ENCODE measurements at places on chromosomes 12 and 14.

DNA sequence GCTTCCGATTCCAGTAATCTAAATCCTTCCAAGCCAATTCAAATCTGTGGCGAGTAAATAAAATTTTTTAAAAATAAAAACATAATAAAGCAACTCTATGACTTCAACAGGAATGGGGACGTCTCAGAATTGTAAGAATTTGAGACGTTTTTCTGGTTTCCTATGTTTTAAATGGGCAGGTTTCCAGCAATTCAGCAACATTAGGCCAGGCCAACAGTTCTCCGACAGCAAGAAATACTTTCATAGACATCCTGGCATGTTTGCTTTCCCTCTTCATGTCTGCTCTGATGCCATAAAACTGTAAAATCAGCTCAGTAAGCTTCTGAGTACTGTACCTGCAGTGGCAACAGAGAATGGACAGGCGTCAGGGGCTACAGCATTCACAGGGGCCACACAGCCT is 35.8 kb upstream of the DICER1 start:
- DNase-seq: no peak

GRCh38 chr14:105182296-105183020 is 1.3 kb upstream of the NUDT14 start:
- no peak for DNase-seq

DNA sequence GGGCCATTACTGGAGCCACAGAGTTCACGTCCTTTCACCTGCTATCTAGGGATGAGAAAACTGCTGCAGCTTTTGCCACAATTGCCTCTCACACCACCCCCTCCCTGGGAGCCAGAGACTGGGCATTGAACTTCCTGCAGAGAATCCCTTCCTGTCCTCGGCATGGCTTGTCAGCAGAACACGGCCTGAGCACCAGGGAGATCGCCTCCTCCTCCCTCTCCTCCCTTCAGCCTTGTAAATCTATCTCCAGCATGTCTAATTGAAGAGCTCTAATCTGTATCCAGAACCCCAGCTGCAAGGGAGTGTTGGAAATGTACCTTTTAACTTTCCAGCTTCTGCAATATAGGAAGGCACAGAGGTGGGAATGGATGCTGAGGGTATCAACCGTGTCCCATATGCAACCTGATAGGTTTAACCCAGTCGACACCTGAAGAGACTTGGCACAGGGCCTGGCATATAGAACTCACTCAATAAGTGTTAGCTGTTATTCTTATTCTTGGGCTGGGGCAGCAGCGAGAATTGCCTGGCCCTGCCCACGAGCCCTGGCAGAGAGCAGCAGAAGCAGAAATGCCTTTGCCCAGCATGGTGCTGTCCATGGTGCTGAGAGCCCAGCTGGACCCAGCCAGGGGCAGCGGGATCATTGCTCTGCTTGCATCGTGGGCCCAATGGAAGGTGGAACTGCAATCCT is 26.8 kb downstream of the TMEM63C start:
- DNase-seq: peak; percentile 7

DNA sequence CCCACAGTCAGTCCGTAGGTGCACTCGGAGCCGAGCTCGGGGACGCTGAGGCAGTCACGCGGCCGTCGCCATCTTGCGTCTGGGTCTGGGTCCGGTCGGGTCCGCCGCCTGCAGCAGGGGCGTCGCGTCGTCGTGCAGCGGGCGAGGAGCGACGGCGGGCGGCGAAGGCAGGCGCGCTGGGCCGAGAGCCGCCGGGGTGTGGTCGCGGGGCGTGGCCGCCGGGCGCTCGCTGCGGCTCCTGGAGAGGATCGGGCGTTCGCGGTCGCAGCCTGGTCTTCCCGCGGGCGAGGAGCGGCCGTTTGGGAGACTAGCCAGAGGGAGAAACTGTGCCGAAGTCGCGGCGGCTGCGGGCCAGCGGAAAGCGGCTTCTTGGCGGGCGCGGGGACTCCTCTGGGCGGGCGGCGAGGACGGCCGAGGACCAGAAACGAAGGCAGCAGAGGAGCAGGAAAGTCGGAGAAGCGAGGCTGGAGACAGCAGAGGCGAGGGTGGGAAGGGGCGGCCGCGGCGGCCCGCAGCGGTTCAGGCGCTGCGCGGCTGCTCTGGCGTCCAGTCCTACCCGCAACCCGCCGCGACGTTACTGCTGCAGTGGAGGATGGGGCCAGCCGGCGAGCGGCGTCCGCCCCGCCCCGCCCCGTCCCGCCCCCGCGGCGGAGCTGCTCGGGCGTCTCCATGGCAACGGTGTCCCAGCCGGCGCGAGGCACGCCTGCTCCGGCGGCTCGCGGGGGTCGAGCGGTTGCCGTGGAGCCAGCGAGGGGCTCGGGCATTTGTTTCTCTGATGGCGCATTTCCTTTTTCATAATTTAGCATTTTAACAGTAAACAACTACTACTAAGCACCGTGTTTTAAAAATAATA is at the start of gene PNMA1:
Gene PNMA1 (minus strand): TSS at position 582 of the 853 bp plus-strand sequence. CDS start 745 bp downstream, outside the sequence.
- DNase-seq: peak; percentile 30

- DNase-seq: no peak
Observed at GRCh38 chr12:27431185-27431584, 15.4 kb upstream of the SMCO2 start.

- no peak for DNase-seq
Observed at GRCh38 chr14:91335191-91336092, 82.2 kb downstream of the CCDC88C start.

- no peak for DNase-seq
Observed at GRCh38 chr12:108989376-108989775, 31.5 kb downstream of the SVOP start.

DNA sequence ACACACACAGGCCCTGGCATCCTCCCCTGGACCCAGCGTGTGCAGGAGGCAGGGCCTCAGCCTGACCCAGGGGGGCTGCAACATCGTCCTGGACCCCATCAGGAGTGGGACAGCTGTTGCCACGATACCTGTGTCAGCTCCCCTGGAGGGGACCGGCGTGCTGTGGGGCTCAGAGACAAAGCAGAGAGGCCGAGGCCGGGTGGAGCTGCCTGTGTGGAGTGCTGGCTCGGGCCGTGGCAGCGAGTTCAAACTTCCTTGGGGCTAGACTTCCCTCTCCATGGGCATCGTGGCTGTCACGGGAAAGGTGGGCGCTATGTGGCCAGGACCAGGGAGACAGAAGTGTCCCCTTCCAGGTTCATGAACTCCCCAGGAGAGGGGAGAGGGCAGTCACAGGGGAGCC is 155.0 kb upstream of the SFSWAP start:
- DNase-seq: no peak

GRCh38 chr14:101173698-101174521 is 270.4 kb upstream of the RTL1 start:
- DNase-seq: no peak

DNA sequence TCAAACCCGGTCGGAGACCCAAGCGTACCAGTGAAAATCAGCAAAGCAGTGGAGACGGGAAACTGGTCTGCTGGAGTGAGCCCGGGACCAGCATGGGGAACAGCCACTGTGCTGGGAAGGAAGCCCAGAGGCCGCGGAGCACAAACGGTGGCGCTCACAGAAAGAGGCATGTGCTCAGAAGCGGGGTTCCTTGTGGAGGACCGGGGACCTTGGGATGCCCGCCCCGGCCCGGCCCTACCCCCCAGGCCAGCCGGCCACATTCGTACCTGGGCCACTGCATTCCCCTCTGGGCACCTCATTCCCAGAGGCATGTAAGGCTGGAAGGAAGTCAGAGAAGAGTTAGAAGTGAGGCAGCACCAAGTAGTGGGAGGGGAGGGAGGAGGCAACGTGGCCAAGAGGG is 79.3 kb downstream of the RFLNA start:
- no peak for DNase-seq

- no peak for DNase-seq
Observed at GRCh38 chr12:81365284-81365683, 287.4 kb downstream of the ACSS3 start.

- no peak for DNase-seq
Observed at GRCh38 chr12:110182281-110182680, 58.1 kb downstream of the IFT81 start.

DNA sequence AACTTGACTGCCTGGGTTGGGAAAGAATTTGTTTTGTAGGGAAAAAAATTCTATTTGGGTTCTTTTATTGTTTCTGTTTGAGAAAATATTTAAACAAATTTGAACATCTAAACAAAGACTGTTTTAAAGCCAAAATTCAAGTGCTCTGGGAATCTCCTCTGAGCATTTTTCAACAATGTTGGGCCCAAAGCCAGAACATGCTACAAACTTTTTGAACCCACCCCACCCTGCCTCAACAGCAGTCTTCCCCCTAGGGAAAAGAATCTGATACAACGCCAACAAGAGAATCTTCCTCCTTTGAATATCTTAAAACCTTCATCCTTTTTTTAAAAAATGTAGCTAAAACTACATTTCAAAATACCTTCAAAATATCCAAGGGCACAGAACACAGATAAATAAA is 20.4 kb upstream of the NID2 start:
- DNase-seq: no peak

DNA sequence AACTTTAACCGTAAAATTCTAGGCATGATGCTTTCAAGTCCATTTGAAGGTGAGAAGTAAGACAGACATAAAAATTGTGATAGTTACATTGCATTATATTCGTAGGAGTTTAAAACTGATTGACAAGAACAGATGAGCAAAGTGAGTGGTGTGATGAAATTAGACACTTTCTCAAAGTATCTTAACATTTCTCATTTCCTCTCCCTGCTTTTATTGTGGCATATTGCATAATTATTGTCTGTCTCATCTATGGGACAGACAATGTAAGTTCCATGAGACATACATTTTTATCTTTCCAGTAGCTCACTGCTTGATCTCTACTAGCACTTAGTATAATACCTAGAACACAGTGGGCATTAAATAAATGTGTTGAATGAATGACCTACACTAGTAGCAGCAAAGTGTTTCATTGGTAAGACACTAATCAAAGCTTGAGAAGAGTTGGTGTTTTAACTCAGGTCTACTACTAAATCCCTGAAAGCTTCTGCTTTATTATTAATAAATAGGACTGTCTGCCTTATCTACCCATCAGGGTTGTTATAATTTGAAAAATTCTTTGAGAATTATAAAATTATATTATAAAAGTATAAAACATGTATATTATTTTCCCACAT is 19.0 kb downstream of the A2M start:
- DNase-seq: no peak

DNA sequence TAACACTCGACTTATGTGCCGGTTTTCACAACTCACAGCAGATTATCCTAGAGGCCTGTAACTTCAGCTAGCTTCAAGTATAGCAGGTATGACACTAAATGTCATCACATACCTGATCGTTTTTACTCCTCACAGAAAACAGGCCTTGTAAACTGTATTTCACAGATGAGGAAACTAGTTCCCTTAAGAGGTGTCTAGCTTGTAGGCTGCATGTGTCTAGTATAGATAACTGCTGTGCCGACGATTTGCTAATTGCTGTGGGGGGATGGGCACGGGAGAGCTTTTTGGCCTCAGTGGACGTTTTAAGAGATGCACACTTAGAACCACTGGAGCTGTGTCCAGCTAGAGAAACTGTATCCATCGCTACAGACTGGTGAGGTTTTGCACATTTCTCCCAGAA is 78.8 kb downstream of the PAPOLA start:
- DNase-seq: no peak

- no peak for DNase-seq
Observed at GRCh38 chr14:100735271-100735670, 8.6 kb downstream of the DLK1 start.

DNA sequence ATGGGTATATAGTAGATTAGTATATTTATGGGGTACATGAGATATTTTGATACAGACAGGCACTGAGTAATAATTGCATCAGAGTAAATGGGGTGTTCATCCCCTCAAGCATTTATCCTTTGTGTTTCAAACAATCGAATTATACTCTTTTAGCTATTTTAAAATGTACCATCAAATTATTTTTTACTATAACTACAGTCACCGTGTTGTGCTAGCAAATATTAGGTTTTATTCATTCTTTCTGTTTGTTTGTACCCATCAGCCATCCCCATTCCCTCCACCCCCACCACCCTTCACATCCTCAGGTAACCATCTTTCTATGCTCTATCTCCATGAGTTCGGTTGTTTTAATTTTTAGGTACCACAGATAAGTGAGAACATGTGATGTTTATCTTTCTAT is 115.8 kb downstream of the NUBPL start:
- no peak for DNase-seq

- no peak for DNase-seq
Observed at GRCh38 chr14:61866932-61867920, 105.0 kb downstream of the SNAPC1 start.

DNA sequence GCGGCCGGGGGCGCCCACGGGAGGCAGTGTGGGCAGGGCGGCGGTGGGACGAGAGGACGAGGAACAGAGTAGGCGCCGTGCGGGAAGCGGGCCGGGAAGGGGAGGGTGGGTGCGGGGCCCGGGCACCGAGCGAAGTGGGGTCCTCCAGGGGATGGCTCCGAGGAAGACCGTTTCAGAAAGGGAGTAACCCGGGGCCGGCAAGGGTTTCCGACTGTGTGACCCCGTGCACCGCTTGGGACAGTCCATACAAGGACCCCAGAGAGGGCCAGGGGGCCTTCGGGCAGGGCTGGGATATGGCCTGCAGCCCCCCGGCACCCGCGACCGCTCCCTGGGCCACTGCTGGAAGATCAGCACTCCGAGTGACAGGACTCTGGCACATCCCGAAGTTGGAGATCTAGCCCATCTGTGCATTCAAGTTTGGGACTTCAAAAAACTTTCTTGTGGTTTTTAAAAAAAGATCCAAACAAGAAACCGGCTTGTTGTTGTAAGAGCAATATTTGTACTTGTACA is 448 bp downstream of the TSPAN9 start:
- DNase-seq: no peak

GRCh38 chr12:16606991-16607390 is 1.0 kb upstream of the LMO3 start:
- DNase-seq: no peak

GRCh38 chr12:120314220-120314619 is 12.1 kb downstream of the SIRT4 start:
- no peak for DNase-seq
